ENCODE measurements at places on chromosomes 4 and X.

DNA sequence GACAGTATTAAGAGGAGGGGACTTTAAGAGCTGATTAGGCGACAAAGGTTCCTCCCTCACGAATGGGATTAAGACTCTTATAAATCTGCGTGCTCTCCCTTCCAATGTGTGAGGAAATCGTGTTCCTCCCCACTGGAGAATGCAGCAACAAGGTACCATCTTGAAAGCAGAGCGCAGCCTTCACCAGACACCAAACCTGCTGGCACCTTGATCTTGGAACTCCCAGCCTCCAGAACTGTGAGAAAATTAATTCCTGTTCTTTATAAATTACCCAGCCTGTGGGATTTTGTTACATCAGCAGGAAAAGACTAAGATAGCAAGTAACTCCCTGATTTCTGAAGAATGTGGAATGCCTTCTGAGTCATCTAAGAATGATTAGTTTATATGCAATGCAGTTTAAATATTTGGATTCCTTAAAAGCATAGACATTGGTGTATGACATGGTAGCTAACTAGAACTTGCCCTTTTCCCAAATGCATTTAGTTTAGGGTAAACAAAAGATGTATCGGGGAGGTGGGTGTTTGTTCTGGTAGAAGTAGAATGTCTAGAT is 86.1 kb downstream of the USP46 start:
- no peak for DNase-seq

GRCh38 chr4:101331017-101331416 is 16.3 kb downstream of the PPP3CA start:
- no peak for DNase-seq

DNA sequence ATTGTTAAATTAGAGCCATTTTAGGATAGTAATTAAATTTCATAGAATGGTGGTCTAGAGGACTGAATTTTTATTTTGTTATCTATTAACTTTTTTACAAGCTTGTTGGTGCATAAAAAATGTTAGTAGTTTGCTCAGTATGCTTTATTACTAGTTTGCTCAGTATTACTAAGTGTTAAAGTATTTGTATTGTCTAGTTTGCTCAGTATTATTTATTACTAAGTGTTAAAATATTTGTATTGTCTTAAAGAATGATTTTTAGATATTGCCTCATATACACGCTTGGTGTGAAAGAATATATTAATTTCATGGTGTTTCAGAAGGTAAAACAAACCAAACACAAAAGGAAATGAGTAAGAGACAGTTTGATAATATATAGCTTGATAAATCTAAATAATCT is 268.4 kb upstream of the MAGEB18 start:
- DNase-seq = no peak

GRCh38 chr4:176645246-176645960 is 147.3 kb downstream of the VEGFC start:
- no peak for DNase-seq

DNA sequence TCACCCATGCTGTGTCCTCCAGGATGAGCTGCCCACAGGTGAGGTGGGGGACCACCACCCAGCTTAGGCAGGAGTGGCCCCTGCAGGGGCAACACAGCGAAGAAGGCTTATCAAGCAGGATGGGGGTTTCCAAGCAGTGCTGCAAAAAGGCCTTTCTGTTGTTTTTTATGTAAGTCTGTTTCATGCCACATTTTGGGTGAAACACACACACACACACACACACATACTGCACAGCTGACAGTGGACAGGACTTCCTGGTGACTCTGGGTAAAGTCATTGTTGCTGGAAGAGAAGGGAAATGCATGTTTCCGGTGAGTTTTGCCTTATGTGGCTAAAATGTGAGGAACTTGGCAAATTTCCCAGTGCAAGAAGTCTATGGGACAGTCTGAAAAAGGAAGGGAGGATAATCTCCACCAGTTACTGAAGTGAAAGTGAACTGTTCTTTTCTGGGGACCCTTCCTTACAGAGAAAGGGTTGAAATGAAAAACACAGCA is 119.2 kb downstream of the IRF2 start:
- DNase-seq = no peak

DNA sequence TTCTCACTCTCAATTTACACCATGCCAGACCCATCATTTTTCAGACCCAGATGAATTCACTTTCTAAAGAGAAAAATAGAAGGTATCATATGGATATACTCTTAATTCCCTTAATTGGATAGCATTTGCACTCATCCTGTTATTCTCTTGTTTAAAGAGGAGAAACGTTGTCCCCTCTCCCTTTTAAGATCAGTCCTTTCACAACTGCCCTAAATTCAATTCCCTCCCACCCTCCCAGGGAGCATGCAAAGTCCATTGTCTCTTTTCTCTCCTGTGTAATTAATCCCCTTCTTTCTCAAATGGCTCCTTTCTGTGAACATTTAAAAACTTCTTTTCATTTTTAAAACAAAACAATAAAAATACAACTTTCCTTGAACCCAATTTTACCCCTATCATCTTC is 124.7 kb upstream of the TLL1 start:
- no peak for DNase-seq

DNA sequence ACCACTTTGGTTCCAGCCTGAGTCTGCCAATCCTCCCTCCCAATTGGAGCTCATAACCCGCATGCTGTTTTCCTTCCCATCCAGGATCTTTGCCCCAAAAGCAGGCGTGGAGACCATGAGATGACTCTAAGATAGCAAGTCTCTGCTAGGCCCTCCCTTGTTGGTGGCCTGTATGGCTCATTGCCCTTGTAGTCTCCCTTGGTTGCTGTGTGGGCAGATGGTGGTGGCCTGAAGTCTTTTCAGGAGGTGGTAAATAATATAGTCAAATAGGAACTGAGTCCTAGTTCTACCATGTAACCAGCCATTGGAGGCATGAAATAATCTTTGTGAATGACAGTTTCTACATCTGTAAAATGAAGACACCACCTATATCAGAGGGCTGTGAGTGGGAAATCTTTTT is 1.2 kb downstream of the ATP6AP1 start:
- no peak for DNase-seq

GRCh38 chrX:100413229-100413628 is 3.2 kb upstream of the PCDH19 start:
- peak; percentile 10 for DNase-seq

- DNase-seq = no peak
Measured at GRCh38 chr4:152374606-152375285, 161.1 kb downstream of the FBXW7 start.

DNA sequence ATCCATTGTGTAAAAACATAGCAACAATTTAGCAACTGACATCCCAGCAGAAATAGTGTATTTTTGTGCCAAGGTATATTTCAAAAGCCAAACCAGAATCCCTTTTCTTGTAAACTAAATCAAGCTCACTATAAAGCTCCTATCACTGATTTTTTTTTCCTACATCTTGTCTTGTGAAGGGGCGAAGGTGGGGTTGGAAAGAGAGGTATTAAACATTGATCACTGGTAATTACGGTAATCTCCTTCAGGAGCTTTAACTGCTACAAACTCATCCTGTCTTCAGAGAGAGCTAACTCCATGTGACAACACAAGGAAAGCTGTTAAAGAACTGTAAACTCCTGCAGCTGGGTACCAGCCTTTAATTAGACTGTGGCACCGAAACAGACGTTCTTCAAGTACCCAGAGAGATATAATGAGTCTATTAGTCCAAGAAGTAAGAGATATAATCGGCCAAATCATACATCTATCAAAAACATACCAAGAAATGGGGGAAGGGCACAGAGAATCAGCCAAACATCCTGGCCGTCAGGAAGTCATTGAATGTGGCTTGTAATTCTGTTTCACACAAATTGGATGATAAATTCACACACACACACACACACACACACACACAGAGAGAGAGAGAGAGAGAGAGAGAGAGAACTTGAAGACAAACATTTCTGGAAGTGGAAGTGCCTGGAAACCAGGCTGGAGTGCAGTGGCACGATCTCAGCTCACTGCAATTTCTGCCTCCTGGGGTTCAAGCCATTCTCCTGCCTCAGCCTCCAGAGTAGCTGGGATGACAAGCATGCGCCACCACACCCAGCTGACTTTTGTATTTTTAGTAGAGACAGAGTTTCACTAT is 111.9 kb upstream of the PPARGC1A start:
- DNase-seq = no peak

DNA sequence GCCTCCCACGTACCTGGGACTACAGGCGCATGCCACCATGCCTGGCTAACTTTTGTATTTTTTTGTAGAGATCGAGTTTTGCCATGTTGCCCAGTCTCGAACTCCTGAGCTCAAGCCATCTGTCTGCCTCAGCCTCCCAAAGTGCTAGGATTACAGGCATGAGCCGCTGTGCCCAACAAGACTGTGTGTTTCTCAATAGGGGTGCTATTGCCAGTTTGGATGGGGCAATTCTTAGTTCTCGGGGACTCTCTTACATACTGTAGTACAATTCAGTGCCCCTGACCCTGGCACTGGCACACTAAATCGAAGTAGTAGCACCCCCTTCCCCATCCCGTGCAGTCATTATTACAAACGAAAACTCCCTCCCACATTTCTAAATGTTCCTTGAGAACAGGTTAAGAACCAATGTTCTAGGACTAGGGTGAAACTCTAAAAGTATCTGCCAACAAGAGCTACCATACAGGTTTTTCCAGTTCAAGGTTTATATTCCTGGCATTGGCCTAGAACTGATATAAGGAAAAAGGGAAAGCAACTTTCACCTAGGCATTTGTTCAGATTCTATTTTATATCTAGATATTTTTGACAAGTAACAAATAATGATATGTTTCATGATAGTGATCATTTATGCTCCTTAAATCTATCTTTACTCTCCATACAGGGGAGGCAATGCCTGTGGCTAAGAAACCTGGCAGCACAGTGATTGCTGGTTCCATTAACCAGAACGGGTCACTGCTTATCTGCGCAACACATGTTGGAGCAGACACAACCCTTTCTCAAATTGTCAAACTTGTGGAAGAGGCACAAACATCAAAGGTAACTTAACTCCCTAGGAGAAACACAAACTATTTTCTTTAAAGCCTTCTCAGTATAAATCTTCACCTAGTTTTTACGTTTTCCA is 50.4 kb upstream of the PGAM4 start:
- DNase-seq = no peak

GRCh38 chrX:31555506-31555905 is 483.7 kb upstream of the FTHL17 start:
- no peak for DNase-seq

DNA sequence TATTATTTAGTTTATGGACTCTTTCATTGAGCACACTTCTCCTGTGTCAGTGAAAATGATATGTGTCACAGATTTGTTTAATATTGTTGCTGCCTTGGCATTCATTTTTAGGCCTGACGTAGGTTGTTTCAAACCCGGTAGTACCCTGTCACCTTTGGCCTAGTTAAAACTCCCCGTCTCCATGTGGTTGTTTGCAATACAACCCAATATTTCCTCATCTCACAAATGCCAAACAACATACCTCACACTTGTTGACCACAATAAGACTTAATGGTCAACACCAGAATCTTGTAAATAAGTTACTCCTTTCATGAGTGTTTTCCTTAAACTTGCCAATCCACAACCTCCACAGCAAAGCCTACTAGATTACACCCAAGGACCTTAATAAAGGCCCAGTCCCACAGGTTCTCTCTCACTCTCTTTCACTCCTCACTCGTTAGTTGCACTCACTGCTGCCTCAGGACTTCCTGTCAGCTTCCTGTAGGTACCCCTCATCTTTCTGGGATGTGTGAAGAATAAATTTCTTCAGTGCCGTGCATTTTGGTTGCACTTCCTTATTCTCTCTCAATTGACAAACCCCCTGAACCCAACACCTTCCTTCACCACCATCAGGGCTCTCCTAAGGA is 31.3 kb downstream of the IL13RA2 start:
- no peak for DNase-seq

GRCh38 chrX:39396358-39396995 is 595.2 kb downstream of the MID1IP1 start:
- peak; percentile 40 for DNase-seq

GRCh38 chr4:88382621-88383020 is 4.0 kb downstream of the HERC6 start:
- no peak for DNase-seq

DNA sequence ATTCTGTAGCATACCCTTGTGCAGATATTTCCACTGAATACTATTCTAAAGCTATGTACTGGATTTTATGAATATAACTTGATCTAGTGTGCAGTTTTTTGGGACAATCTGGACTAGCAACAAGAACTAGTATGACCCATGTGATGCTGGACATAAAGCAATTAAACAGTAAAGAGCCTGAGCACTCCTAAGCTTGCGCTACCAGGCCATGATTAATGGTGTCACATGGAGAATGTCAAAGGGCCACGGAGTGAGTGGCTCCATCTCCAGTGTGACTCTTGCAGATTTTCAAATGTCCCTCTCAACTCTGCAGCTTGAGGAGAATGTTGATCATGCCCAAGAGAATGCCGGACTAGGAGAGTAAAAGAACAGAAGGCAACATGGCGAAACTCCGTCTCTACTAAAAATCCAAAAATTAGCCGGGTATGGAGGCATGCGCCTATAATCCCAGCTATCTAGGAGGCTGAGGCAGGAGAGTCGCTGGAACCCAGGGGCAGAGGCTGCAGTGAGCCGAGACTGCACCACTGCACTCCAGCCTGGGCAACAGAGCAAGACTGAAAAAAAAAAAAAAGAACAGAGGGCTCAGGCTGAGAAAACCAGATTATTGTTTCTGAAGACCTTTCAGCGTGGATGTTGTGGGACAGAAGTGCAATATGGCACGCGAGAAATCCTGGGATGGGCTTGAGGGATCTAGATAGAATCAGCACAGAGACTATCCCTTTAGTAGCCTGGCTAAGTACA is 45.0 kb downstream of the TIGD2 start:
- no peak for DNase-seq

GRCh38 chr4:100356172-100356571 is 161.7 kb downstream of the EMCN start:
- no peak for DNase-seq

DNA sequence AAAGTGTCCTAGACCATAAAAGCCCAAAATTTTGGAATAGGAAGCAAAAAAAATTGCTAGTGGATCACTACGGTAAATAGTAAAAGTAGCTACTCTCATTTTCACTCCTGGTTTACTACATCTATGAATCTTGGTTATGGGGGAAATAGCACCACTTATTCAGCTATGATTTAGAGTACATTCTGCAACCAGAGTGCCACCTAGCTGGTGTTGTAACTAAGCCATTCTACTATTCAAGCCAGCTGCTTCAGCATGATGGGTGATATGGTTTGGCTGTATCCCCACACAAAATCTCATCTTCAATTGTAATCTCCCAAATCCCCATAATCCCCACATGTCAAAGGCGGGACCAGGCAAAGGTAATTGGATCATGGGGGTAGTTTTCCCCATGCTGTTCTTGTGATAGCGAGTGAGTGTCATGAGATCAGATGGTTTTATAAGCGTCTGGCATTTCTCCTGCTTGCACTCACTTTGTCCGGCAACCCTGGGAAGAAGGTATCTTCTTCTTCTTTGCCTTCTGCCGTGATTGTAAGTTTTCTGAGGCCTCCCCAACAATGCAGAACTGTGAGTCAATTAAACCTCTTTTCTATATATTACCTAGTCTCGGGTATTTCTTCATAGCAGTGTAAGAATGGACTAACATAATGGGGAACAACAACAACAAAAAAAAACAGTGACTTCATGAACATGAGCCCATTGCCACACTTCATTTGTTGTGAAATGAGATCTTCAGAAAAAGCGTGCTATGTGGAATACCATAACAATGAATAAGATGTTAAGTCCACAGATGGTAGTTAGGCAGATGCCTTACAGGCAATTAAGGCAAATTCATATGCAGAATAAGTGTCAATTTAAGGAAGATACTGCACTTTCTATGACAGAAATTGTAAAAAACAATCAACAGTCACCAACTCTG is 280.1 kb downstream of the PABPC4L start:
- DNase-seq = no peak

Measured in NCI-H146 (cell line).